ENCODE measurements at places on chromosomes 12 and 14.
A peak's percentile ranks its signal among the peaks of the same experiment; 100 is the strongest.

DNA sequence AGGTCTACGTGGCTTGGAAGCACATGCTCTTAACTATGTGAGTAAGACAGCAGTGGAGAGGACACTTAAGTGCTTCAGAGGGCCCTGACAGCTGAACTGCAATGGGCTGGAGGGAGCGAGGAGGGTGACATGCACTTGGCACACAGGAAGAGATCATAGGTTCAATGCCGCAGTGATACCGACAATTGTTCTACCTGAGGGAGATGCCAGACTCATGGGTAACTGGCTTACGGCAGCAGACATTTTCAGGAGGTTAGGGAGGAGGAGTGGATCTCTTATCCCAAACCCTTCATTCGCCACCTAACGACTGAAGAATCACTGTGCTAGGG lies 68.4 kb downstream of the NTF3 start:
- DNase-seq = no peak

GRCh38 chr14:41986083-41986645 lies 379.5 kb downstream of the LRFN5 start:
- DNase-seq = no peak

- DNase-seq = peak; percentile 67
Observed at GRCh38 chr12:13206560-13206897, 10.0 kb downstream of the EMP1 start.

DNA sequence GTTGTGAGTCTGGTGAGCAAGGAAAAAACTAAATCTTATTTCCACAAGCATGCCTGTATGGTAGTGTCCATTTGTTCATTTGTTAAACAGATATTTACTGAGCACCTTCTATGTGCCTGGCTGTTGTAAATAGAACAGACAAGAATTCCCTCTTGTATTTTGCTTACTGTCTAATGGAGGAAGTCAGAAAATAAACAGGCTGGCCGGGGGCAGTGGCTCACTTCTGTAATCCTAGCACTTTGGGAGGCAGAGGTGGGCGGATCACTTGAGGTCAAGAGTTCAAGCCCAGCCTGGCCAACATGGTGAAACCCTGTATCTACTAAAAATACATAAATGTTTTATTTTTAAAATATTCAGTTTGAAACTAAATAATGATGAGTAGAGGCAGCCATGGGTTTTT lies 79.3 kb downstream of the GTF2A1 start:
- no peak for DNase-seq

- no peak for DNase-seq
Observed at GRCh38 chr14:104392001-104392395, 187.6 kb upstream of the C14orf180 start.

DNA sequence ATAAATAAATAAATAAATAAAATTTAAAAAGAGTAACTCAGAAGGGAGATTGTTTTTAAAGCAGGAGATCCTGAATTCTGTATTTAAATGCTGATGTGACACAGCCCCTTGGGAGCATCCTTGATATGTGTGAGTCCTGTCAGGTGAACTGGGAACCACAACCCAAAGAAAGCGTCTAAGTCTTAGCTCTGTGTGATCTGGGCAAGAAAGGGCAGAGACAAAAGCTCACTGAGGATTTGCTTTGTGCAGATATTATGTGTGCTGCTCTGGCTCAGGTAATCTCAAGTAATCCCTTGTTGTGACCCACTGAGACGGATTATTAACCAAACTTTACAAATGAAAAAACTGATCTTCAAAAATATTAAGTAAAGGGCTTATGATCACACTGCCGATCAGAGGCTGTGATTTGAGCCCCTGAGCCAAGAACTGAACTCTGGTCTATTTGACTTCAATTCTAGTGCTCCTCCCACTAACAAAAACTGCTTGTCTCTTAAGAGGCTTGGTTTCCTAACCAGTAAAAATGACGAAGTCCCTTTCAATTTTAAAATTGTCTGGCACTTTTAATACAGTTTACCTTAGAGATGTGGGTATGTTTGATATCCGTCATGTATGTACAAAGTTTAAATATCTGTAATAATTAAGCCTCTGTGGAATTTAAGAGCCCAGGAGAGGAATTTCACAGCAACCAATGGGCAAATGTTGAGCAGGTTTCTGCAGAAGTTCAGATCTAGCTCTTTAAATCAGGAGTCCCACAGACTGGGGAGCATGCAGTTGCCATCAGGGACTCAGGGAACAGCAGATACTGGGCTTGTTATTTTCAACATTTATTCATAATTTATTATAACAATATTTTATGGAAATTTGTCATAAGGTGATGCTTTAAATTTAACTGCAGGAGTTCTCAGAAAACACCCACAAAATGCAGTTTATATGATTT lies 46.1 kb downstream of the CPM start:
- DNase-seq = no peak

DNA sequence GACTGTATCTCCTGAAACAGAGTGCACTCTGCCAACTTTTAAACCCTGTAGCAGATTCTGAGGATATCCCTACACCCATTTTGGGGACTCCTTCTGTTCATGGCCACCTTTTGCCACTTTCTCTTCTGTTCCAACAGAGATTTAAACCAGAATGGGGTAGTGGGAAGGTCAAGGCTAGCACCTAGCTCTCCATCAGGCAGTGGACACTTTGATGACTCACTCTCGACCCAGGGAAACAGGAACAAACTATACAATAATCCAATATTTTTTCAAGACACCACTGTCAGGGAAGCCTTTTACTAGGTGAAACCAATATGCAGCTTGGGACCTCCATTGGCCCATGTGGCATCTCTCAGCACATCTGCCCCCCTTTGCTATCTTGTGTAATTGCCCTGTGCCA lies 103.6 kb downstream of the DAAM1 start:
- no peak for DNase-seq

DNA sequence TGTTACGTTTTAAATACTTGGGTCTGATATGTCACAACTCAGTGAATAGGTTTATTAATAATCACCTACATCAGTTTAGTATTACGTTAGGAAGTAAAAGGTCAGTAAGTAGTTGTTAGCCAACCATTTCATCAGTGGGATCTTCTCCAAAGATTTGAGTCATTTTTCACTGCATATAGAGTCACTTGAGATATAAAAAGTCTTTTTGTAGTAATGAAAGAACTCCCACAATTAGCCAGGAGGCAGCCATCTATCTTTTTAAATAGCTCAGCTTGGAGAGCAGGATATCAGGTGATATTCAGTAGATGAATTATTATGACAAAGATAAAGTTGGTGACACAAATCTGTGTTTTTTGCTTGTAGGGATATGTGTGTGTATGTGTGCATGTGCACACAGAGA lies 309.3 kb downstream of the PDZRN4 start:
- DNase-seq = no peak

DNA sequence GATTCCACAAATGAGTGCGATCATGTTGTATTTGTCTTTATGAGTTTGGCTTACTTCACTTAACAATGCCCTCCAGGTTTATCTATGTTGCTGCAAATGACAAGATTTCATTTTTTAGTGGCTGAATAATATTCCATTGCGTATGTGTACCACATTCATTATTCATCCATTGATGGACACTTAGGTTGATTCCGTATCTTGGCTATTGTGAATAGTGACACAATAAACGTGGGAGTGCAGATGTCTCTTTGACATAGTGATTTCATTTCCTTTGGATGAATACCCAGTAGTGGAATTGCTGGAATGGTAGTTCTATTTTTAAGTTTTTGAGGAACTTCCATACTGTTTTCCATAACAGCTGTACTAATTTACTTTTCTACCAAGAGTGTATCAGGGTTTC lies 23.5 kb downstream of the AKAP6 start:
- DNase-seq = no peak

DNA sequence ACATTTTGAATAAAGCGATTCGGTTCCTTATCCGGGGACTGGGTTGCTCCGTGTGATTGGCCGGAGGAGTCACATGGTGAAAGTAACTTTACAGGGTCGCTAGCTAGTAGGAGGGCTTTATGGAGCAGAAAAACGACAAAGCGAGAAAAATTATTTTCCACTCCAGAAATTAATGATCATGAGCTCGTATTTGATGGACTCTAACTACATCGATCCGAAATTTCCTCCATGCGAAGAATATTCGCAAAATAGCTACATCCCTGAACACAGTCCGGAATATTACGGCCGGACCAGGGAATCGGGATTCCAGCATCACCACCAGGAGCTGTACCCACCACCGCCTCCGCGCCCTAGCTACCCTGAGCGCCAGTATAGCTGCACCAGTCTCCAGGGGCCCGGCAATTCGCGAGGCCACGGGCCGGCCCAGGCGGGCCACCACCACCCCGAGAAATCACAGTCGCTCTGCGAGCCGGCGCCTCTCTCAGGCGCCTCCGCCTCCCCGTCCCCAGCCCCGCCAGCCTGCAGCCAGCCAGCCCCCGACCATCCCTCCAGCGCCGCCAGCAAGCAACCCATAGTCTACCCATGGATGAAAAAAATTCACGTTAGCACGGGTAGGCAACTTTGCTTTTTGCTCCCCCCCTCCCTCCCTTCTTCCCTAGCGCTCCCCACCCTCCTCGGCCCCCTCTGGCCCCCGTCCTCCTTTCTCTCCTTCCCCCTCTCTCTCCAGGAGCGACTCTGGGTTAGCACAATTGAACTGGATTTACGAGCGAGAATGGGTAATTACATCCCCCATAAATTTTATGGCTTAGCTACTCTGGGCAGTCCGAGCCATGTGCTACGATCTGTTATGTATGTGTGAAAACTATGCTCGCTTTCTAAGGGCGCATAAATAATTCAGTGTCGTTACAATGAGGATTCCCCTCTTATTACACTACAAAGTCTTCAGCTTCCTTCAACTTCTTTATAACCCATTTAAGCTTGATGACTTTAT lies at the start of gene HOXC4:
Gene HOXC4, plus strand, starts transcription at position 85 of the 991 bp plus-strand sequence. Its CDS starts 88 bp downstream, at position 173.
- DNase-seq = peak; percentile 63

- no peak for DNase-seq
Observed at GRCh38 chr12:86193931-86194330, 62.3 kb downstream of the MGAT4C start.

GRCh38 chr12:2267703-2268470 lies 215.1 kb downstream of the CACNA1C start:
- DNase-seq = peak; percentile 63

DNA sequence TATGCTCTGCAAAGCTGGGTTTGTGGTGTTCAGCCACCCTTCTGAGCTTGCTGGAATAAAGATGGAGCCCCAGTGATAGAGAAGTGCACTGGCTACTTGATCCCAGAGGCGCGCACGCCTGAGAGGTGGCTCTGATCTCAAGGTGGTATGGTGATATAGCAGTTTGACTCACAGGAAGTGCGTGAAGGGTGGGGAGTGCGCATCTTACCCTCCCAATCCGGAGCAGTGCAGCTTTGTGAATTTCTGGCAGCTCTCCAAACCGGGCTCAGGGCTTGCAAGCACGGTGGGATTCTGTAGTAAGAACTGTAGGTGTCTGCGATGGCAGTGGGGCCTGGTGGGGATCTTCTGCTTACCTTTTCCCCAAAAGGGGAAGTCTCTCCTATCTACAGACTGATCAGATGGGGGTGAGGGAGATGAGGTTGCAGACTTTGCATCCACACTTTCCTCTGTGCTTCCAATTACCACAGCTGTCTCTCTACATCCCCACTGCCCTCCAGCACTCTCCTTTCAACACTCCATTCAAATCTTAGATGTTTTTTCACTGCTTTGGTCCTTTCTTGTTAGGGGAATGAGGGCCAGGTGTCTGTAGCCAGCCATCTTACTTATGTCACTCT lies 197.4 kb upstream of the SLC38A2 start:
- no peak for DNase-seq

GRCh38 chr12:96227365-96228106 lies 33.4 kb downstream of the ELK3 start:
- no peak for DNase-seq

DNA sequence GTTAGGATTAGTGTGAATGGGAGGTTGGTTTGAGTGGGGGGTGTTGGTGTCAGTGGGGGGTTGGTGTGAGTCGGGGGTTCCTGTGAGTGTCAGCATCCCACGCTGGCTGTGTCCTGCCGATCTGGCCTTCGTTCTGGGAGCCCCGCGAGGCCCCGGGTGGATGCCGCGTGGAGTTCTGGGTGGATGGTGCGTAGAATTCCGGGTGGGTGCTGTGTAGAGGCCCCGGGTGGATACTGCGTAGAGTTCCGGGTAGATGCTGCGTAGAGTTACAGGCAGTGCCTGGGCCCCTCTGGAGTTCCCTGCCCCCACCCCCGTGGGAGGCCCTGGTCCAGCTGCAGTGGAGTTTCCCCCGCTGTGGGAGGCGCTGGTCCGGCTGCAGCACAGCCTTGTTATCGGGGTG lies 8.7 kb downstream of the NOC4L start:
- DNase-seq = no peak

GRCh38 chr12:48873096-48873495 lies 7.4 kb upstream of the RND1 start:
- DNase-seq = no peak

DNA sequence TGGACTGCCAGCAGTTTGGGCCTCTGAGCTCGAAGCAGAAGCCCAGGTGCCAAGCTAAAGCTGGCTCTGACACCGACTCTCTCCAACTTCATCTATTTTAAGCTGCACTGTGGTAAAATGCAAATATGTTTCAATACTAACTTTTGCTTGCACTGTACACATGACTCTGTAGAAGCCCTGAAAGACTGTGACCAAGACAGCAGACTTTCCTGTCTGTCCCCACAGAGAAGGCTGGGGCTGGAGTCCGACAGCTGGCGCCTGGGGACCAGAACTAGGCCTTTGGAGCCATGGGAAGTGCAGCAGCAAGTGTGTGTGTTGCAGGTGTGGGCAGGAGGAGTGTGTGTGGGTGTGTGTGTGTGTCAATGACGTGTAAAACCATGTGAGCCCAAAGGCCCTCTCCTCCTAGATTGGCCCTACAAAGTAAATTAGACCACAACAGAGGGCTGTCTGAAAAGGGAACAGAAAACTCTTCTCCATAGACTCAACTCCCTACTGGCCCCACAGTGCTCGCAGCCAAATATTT lies 16.4 kb upstream of the RAB35 start:
- DNase-seq = no peak

- DNase-seq = peak; percentile 63
Observed at GRCh38 chr14:54565785-54566409, 1.0 kb upstream of the SAMD4A start.

Measured in H54 (cell line).